ENCODE measurements at places on chromosomes 3 and 15.

- DNase-seq, result no peak
Measured at GRCh38 chr3:140265302-140265701, 330.3 kb downstream of the CLSTN2 start.

GRCh38 chr15:59649603-59650002, 7.7 kb downstream of the GTF2A2 start:
- DNase-seq, result no peak

- no peak for DNase-seq
Measured at GRCh38 chr3:7265736-7266135, 404.8 kb downstream of the GRM7 start.

- DNase-seq, result no peak
Measured at GRCh38 chr15:50049871-50050270, 69.2 kb downstream of the ATP8B4 start.

DNA sequence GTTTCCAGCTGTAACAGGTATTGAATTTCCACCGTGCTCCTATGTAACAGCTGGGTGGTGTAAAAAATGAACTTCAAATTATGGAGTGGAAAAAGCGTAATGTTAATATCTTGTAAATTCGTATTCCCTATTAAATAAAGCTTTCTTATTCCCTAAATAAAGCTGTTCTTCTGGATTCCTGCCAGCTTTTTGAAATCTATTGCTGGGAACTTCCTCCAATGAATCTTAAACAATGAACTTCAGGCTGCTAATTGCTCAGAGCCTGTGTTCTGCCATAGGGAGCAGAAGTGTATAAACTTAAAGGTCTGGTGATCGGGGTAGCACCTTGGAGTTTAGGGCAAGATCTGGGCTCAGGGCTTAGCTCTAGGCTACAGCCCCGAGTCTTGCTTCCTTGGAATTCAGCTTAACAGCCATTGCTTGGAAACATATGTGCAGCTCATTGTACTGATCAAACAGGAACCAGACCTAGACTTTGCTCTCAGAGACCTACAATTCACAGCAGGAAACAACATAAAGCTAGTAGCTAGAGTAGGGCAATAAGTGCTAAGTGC, 1.4 kb downstream of the ARL14 start:
- DNase-seq, result no peak

DNA sequence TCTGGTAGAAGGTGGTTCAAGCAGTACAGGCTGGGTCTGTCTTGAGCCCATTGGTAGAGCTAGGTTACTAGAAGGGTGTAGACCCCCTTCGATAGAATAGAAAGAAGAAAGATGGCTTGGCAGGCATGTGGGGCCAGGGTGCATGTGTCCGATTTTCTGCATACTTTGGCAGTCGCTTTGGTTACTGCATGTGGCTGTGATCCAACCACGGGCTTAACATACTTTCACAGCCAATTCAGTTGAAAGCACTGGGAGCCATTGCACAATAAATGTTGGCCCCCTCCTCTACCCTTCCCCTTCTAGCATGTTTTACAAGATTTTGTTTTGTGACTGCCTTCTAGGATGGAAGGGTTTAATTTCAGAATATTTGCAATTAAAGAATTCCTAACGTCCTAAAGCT, 7.2 kb downstream of the ARID3B start:
- DNase-seq, result no peak

- no peak for DNase-seq
Measured at GRCh38 chr3:126152901-126153694, 27.3 kb downstream of the ALDH1L1 start.

DNA sequence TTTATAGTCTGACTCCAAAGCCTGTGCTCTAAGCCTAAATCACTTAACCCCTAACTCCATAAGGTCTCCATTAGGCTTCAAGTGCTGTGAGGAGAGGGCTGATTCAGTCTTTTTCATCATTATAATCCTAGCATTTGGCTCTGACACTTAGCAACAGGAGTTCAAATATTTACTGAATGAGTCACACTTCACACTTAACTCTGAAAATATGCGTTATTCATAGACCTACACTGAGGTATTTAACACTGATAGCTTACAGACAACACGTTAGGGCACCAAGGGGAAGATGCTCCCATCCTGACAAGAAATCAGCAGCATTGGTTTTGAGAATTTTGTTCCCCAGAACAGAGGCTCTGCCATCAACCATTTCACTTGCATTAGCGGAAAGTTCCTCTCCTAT, 53.5 kb downstream of the MSL2 start:
- DNase-seq, result no peak

- no peak for DNase-seq
Measured at GRCh38 chr3:10353160-10353559, 32.2 kb upstream of the SEC13 start.

DNA sequence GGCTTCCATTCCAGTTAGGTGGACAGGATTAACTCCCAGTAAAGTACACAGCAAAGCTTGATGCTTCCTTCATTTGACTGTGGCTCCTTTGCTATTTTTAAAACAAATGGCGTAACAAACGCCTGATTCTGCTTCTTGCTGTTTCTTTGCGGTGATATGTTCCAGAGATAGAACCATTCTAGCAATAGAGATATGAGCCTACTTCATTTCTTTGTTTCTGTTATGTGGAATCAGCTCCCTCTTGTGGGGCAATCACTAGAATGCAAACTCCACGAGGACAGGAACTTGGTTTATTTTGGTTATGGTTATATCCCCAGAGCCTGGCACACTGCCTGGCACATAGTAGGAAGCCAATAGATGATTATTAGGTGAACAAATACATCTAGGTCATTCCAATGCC, 122.6 kb upstream of the SLC6A11 start:
- no peak for DNase-seq

- no peak for DNase-seq
Measured at GRCh38 chr15:39833515-39833981, 50.9 kb upstream of the FSIP1 start.

- DNase-seq, result no peak
Measured at GRCh38 chr3:55546866-55547669, 60.0 kb upstream of the WNT5A start.

DNA sequence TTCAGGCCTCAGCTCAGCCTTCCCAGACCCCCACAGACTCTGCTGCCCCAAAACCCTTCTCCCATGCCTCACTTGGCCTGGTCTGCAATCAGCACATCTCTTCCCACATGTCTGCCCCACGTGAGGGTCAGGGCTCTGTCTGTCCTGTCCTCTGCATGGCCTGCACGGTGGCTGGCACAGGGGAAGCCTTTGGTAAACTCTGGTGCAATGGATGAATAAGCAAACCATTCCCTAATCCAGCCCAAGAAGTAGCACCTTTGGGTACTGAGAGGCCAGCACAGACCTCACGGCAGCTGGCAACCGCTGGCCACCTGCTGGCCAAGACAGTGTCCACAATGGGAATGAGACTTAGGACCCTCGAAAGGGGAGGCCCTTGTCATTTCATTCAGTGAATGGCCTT, 27.7 kb downstream of the ABTB1 start:
- no peak for DNase-seq

GRCh38 chr3:54714035-54714434, 213.8 kb downstream of the LRTM1 start:
- DNase-seq, result no peak

DNA sequence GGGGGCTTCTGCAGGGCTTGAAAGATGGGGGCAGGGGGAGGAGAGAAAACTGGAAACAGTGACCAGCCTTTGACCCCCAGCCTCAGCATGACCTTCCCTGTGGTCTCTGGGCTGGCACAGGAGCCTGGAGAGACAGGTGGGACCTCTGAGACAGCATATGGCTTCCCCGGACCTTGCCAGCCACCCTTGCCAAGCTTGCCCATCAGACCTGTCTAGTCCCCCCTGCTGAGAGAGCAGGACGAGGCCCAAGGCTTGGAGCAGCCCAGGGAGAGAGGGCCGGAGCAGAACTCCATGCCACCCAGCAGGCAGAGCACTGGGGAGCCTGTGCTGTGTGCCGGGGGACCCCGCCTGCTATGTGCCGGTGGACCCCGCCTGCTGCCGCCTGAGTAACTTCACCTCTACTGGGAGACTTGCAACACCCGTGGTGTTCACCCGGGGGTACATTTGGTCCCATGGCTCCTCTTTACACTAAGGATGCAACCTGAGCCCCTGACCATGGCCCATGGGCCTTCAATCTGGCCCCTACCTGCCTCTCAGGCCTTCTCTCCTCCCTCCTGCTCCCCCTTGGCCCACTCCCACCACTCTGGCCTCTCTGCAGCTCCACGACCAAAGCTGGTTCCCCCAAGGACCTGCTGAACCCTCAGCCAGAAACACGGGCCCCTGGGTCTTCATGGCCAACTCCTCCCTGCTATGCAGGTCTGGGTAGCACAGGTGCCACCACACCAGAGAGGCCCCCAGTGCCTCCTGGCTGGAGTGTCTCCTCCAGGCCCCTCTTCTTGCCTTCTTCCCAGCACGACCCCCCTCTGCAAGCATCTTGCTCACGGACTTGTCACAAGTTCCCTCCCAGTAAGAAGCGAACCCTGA, 21.1 kb upstream of the SLC41A3 start:
- DNase-seq, result no peak

GRCh38 chr3:182241766-182242488, 530.2 kb downstream of the SOX2 start:
- DNase-seq, result no peak
